ENCODE measurements at places on chromosomes 12 and 14. TPM values are rescaled to one million over a fixed set of nuclear protein-coding genes. Genes with fewer than 3 reads are reported as not detected.
A peak's percentile ranks its signal among the peaks of the same experiment; 100 is the strongest.

Gene TBC1D30
- total RNA-seq, result 0.34 TPM

Gene ZDHHC22
- total RNA-seq, result not detected

Gene KRT78
- total RNA-seq, result not detected

Gene MYO1H
- total RNA-seq, result not detected

Gene ADAM21
- total RNA-seq, result not detected

DNA sequence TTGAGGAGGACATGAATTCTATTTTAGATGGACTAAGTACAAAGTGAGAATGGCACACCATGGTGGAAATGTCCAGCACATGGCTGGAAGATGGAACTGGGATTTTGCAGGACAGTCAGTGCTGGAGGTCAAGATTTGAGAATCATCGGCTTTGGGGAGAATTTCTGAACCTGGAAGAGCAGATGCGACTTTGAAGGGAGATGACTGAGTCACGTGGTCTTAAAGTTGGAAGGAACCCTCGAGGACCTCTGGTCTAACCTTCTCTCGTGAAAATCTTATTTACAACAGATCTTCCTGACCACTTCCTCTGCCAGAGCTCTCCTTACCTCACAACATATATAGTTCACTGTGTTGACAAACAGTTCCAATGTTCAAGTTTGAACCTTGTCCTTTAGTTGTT lies 415.4 kb downstream of the ATP23 start:
- ATAC-seq, result no peak

DNA sequence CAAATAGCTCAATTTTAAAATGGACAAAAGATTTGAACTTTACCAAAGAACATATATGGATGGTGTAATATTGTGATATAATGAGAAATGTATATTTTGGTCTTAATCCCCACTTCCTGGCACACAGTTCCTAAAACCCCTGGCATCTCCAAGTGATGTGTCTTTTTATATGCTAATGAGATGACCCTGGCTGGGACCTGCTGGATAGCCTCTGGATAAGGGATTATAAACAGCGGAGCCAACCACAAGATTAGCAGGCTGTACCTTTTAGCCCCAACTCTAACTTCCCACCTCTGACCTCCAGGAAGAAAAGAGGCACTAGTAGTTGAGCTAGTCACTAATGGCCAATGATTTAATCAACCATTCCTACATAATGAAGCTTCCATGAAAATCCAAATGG lies 130.0 kb downstream of the DPF3 start:
- no peak for ATAC-seq

- ATAC-seq, result no peak
Observed at GRCh38 chr12:88375306-88376305, 204.7 kb downstream of the KITLG start.

- no peak for ATAC-seq
Observed at GRCh38 chr14:60845523-60845922, 111.0 kb downstream of the MNAT1 start.

DNA sequence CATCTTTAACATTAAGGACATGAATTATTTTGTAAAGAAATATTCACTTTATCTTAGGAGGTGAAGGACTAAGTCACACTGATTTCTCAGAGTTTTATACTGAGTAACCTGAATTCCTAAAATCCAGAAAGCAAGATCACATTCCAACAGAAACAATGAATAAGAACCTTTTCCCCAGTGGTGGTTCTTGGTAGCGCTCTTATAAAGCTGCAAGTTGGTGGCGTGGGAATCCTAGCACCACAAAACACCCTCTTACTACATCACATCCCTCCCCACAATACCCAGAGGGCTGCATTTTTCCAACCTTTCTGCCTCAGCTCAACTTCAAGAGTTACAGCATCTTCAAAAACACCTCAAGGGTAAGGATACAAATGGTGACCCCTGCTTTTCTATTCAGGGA lies 44.0 kb upstream of the SMUG1 start:
- no peak for ATAC-seq

GRCh38 chr14:77613201-77613600 lies 3.2 kb downstream of the SPTLC2 start:
- no peak for ATAC-seq

DNA sequence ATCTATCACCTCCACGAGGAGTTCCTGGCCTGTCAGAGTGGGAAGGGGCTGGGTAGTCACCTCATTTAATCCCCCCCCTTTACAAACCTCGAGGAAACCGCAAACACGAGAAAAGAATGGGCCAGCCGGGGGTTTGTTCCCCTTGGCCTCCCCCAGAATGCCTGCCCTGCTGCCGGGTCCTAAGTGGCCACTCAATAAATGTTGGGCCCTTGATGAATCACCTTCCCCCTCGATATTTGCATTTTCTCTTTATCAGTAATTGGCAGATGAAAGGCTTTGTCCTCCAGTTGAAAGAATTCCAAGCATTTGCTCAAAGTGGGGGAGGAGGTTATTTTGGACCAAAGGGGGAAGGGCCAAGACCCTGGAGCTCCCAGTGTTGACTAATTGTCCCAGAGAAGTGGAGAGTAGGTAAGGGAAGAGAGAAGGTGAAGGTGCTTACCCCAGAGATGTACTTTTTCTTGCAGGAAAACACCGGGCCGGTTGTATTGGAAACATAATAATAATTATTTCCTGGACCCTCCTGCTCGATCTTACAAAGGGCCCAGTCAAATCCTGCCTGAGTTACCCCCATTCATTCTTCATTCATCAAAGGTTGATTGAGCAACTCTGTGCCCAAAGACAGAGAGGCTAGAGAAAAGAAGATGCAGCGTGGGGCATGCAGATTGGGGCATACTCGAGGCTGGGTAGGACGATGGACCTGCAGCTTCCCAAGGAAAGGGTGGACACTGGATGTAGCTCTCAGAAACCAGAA lies 1.9 kb upstream of the KDM2B start:
- no peak for ATAC-seq

- no peak for ATAC-seq
Observed at GRCh38 chr14:45120096-45120495, 14.2 kb downstream of the FKBP3 start.

DNA sequence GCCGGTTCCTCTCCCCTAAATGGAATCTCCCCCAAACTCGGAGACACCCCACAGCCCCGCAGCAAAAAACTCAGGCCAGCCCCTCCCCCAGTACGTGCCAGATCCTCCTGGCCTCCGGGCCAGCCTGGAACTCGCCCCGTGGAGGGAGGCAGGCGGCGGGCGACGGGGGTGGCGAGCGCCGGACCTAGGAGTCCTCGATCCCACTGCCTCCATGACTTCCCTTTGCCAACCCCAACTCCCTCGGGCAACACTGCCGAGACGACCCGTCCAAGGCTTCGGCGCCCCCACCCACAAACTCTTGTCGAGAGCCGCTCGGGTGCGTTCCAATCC lies 400 bp downstream of the ADCY6 start:
- ATAC-seq, result no peak

DNA sequence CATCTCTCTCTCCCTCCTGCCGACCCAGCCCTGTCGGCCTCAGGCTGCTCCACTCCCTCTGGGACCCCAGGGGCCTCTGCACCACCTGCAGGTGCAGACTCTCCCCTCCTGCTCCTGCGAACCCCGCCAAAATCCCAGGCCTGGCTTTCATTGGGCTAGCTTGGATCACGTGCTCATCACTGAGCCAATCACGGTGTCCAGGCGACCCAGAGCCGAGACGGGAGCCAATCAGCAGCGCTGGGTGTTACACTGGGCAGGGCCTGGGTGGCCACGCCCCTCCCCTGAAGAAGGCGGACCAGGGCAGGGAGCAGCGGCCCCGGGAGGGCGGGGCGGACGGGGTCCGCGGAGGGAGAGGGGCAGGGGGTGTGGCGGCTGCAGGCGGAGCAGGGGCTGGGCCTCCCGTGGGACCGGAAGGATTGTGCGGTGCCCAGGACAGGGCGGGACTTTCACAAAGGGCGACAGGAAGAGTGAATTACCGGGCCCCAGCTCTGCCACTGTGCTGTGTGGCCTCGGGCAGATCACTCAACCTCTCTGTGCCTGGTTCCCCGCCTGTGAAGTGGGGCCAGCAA lies 66.6 kb upstream of the FBRSL1 start:
- ATAC-seq, result peak; percentile 87

GRCh38 chr14:50835280-50835679 lies 4.3 kb upstream of the NIN start:
- no peak for ATAC-seq

DNA sequence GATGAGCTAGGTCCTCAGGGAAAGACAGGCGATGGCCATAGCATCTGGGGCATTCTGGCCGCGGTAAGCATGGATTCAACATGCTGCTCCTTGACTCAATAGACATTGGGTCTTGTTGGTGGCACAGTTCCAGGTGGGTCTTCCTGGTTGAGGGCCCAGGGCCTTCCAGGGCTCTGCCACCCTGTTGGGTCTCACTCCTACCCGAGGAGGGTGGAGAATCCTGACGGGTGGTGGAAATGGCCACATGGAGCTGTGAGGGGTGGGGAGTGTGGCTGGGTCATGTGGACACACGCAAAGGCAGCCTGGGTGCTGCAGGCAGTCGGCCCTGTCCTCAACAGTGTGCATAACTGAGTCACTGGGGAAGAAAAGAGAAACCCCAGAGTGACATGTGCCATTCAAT lies 148.1 kb downstream of the KIF26A start:
- no peak for ATAC-seq

GRCh38 chr12:50402264-50403000 lies 1.7 kb downstream of the LARP4 start:
- ATAC-seq, result no peak
